ENCODE measurements at places on chromosomes 3 and 15. TPM values are rescaled to one million over a fixed set of nuclear protein-coding genes. Genes with fewer than 3 reads are reported as not detected.

DNA sequence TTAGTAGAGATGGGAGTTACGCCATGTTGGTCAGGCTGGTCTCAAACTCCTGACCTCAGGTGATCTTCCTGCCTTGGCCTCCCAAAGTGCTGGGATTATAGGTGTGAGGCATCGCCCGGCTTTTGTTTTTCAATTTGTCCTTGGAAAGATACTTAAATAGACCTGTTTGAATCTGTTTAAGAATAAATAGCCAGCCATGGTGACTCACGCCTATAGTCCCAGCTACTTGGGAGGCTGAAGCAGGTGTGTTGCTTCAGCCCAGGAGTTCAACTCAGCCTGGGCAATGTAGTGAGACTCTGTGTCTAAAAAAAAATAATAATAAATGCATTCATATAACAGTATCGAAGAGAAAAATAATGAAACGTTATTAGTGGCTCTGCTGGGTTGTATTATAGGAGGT is 17.3 kb downstream of the SNAPC5 start:
- no peak for DNase-seq

GRCh38 chr3:13685721-13686120 is 136.8 kb downstream of the FBLN2 start:
- DNase-seq = no peak

UACA gene
- 43.5 TPM for total RNA-seq

GRCh38 chr3:52809662-52810377 is 15.2 kb downstream of the ITIH3 start:
- no peak for DNase-seq

DNA sequence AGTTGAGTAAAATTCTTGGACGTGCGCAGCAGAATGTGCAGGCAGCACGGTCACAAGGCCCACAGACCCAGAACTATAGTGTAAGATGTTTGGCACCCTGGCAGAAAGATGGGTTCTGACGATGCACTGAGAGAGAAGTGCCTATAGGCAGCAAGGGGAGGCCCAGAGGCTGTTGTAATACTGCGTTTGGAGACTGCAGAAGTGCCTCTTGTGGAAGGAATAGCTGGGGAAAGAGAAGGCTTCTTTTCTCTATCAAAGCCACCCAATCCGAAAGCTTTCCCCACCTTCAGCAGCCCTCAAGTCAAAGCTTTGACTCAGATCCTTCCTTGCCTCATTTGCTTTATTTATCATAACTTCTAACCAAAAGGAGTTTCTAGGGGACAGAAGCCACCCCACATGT is 5.2 kb upstream of the SIN3A start:
- no peak for DNase-seq

GRCh38 chr3:119206611-119207511 is 33.5 kb downstream of the UPK1B start:
- peak; percentile 23 for DNase-seq

- no peak for DNase-seq
Observed at GRCh38 chr3:51943451-51944391, 1.6 kb downstream of the PARP3 start.

GRCh38 chr3:127183931-127184869 is 8.7 kb upstream of the PRR23E start:
- peak; percentile 75 for DNase-seq

- no peak for DNase-seq
Observed at GRCh38 chr15:45689616-45690015, 54.8 kb downstream of the SQOR start.

GRCh38 chr15:82051664-82052063 is 5.8 kb upstream of the MEX3B start:
- no peak for DNase-seq

BCL2A1 gene
- not detected for total RNA-seq

GRCh38 chr15:78925956-78926743 is 18.7 kb downstream of the CTSH start:
- DNase-seq = no peak

GRCh38 chr3:60456180-60456579 is 795.1 kb downstream of the FHIT start:
- no peak for DNase-seq

DNA sequence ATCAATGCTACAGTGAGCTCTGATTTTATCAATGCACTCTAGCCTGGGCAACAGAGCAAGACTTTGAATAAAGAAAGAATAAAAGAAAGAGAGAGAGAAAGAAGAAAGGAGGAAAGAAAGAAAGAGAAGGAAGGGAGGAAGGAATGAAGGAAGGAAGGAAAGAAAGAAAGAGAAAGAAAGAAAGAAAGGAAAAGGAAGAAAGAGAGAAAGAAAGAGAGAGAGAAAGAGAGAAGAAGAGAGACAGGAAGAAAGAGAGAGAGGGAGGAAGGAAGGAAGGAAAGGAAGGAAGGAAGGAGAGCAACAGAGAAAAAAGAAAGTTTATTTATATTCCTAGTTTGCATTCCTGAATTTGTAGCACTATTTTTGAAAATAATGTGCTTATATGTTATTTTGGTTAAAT is 52.3 kb upstream of the ITGA11 start:
- no peak for DNase-seq

GRCh38 chr3:62785384-62785783 is 89.8 kb downstream of the CADPS start:
- DNase-seq = no peak

NOX5 gene
- 0.29 TPM for total RNA-seq

- no peak for DNase-seq
Observed at GRCh38 chr15:74305687-74306086, 61.8 kb downstream of the CYP11A1 start.

GRCh38 chr3:152128356-152128755 is 140.4 kb upstream of the MBNL1 start:
- DNase-seq = no peak

GRCh38 chr3:72128921-72129320 is 344.0 kb upstream of the PROK2 start:
- DNase-seq = no peak

SMCO1 gene
- 0.25 TPM for total RNA-seq

DNA sequence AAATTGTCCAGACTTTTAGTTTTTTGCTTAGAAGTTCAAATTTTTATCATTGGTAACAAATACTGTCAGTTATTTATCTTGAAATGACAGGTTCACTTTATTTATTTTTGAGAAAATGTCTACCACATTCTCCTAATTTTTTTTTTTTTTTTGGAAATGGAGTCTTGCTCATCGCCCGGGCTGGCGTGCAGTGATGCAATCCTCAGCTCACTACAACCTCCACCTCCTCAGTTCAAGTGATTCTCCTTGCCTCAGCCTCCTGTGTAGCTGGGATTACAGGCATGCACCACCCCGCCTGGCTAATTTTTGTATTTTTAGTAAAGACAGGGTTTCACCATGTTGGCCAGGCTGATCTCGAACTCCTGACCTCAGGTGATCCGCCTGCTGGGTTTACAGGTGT is 16.1 kb upstream of the EBLN2 start:
- DNase-seq = no peak

LDHAL6B gene
- total RNA-seq = not detected

DNA sequence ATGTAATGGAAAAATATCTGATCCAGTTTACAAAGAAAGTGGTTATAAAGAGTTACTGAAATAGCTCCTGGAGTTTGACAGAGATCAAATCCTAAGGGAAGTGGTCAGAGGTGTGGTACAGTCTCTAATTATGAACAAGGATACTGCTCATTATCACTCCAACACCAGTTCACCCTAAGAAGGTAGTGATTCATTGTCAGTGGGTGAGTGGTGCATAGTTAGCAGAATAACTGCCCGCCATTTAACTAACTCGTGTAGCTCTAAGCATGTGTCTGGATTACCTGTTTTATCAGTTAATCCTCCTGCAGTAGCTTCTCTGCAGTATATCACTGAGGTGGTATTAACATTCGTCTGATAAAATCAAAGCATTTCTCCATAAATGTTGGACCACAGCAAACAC is 700.1 kb downstream of the NLGN1 start:
- no peak for DNase-seq

DNA sequence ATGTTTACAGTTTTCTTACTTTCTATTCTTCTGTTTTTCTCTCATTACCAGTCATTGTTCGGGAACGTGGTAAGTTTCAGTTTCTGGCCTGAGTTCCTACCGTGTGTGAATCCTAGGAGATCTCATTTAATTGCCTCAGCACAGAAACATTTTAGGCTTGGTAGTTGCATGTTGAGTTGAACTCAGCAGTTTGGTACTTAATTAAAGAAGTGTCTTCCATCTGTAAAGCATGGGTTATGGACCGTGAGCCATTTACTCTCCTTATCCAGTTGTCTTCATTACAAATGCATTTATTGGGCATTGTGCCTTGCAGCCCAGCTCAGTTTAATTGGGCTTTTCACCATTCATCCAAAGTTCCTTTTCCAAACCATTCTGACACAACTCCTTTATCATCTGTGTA is 142.1 kb upstream of the CHRM5 start:
- DNase-seq = no peak

DNA sequence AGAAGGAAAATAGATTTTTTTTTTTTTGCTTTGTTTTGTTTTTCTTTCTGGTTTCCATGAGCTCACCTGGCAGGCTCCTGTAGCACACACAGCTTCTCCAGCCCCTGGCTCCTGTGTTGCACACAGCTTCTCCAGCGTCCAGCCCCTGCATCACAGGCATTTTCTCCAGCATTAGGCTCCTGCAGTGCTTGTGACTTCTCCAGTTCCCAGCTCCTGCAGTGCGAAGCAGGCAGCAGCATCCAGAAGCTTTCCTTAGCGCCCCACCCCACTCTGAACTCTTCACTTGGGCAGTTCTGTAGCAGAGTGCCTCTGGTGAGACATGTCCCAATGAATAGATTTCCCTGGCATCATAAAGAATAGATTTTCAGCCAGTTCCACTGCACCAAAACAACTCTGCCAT is 5.5 kb upstream of the CCDC39 start:
- DNase-seq = no peak

DNA sequence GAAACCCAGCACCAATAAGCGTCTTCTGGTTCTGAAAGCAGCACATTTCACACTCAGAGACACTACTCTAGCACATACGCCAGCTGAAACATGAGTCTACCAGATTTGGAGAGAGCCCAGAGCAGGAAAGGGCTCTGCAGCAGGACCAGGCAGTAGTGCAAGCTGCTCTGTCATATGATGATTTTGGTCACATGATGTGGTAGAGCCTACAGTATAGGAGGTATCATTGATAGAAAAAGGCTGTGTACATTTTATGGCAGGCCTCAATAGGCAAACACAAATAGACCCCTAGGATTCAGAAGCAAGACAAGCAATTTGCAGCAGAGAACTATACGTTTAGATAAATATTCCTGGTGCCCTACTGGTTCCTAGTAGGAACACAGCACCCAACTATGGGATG is 58.2 kb downstream of the QTRT2 start:
- no peak for DNase-seq

DNA sequence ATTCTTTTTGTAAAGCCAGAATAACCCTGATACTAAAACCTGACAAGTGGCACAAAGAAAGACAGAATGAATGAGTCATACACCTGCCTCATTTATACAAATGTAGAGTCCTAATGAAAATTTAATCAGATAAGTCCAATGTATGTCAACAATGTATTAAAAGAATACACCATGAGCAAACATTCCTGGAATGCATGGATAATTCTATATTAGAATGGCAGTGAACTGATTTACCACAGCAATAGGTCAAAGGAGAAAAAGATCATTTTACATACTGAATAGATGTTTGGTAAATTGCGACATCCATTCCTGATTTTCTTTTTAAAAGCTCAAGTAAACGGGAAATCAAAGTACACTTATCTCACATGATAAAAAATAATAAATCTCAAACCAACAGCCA is 11.2 kb upstream of the LOXL1 start:
- no peak for DNase-seq

DAZL gene
- not detected for total RNA-seq

PLSCR5 gene
- total RNA-seq = not detected

- DNase-seq = no peak
Observed at GRCh38 chr15:22915866-22916515, 64.2 kb downstream of the CYFIP1 start.

HTD2 gene
- 17.7 TPM for total RNA-seq
